ENCODE measurements at places on chromosomes 6 and 20. TPM values are rescaled to one million over a fixed set of nuclear protein-coding genes. Genes with fewer than 3 reads are reported as not detected.

DNA sequence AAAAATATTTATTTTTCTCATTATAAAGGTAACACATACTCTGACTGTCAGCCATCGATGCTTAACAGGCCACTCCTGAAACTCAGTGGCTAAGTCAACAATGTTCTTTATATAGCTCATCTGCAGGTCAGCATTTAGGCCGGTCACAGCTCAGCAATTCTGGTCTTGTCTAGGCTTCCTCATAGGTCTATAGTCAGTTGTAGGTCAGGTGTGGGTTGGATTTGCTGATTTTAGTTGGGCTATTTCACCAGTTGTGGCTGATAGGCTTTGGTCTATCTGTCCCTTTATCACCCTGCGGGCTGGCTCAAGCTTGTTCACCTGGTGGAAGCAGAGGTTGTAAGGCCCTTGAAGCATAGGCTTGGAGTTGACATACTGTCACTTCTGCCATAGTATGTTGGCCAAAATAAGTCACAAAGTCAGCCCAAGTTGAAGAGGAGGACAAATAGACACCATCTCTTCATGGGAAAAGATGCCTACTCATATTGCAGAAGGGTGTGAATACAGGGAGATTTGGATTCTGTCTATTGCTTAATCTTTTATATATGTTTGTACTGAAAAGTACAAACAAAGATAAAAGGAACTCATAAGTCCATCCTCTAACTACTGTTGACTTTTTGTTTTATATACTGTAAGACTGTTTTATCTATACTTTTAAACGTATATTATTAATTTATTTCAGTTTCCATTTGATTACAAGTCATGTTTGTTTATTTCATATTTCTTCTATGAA, 75.0 kb downstream of the BCKDHB start:
- no peak for DNase-seq

GRCh38 chr6:31749301-31750036, 9.7 kb downstream of the MSH5 start:
- no peak for DNase-seq

GRCh38 chr6:90202156-90202555, 94.5 kb downstream of the BACH2 start:
- DNase-seq: no peak

ASCC3 gene
- total RNA-seq: 41.9 TPM

LY86 gene
- total RNA-seq: 1.3 TPM

- no peak for DNase-seq
Observed at GRCh38 chr6:38599261-38599660, 40.5 kb downstream of the BTBD9 start.

DNA sequence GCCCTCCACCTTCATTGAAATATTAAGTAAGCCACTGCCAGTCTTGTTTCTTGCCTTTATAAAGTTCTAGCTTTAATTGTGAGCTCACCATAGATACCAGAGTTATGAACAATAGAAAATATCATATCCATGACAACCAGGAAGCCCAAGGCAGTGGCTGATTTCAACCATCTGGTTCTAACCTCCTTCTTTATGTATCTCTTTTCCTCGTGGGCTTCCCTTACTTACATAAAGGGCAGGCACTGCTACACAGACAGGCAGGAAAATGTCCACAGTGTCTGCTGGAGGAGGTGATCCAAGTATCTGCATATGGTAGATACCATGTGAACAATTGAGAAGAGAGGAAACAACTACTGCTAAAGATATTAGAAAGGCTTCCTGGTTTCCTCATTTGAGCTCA, 65.2 kb upstream of the PRND start:
- DNase-seq: no peak

PDE7B gene
- 1.4 TPM for total RNA-seq

AKIRIN2 gene
- total RNA-seq: 48.3 TPM

- DNase-seq: no peak
Observed at GRCh38 chr6:4372866-4373265, 237.5 kb upstream of the ECI2 start.

LGSN gene
- total RNA-seq: 0.11 TPM

DNA sequence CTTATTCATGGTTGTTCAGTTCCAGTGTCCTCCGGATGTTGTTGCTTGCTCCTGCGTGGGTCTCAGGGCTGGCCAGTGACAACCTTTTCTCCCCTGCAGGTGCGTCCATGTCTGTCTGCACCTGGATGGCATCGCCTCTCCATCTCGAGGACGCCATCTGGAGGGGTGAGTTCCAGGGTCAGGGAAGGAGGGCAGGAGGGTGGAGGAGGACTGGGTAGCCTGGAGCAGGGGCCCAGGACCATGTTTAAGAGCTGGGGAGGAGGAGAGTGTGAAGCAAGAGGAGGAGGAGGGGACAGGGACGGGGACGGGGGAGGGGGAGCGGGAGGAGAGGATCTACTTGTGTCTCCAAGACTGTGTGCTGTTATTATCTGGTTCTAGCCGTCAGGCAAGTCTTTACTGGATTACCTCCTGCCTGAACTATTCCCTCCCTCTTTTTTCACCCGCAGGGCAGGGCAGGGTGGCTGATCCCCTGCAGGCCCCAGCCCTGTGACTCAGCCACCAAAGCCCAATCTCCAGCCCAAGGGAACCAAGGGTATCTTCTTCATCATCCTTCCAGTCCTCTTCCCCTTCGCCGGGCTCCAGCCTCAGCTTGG, 32.2 kb upstream of the TULP1 start:
- DNase-seq: no peak

LY6G6F gene
- not detected for total RNA-seq

ADGRB3 gene
- 0.98 TPM for total RNA-seq

- DNase-seq: no peak
Observed at GRCh38 chr6:93417421-93418013, 1.8 kb downstream of the EPHA7 start.

GRCh38 chr6:135167617-135168016, 13.5 kb upstream of the MYB start:
- DNase-seq: no peak

DNA sequence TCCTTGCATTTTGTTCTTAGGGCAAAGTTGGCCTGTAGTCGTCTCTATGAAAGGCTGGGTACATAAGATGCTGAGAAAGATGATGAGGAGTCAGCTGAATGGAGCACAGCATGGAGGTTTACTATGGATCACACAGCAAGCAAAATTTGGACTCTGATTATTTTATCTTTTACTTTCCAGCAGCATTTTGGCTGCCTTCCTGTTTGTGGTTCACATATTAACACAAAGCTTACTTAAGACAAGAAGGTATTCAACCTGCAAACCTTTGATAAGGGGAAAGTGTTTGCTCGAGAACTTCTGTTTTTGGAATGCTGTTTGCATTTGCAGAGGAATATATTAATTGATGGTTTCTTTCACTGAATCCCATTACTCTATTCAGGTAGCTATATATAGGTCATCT, 103.1 kb upstream of the ENPP5 start:
- no peak for DNase-seq

GRCh38 chr6:15218401-15218800, 27.5 kb upstream of the JARID2 start:
- no peak for DNase-seq

DNA sequence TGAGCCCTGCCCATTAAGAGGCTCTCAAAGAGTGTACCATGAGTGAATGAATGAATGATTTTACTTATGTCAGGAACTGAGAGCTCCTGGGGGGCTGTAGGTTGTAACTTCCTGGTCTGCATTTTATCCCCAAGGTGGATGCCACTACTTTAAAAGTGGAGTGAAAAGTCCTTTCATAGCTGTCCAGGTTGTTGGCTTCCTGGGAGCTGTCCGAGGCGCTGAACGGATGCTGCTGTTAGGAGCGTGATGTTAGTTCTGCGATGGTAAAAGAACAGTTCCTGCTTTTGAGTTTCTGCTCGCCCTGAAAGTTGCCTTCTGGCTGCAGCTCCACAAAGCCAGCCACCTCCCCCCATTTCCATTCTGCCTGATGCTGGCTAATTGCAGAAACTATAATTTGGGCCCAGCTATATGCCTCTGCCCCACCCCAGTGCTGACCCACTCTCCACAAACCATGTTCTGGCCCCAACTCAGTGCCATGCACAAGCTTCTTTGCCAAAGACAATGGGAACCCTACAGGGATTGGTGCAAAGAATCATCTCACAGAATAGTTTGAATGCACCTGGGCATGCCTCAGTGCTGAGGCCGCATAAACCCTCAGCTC, 330.9 kb upstream of the CDH4 start:
- no peak for DNase-seq

GRCh38 chr6:38973178-38974057, 75.2 kb upstream of the GLP1R start:
- no peak for DNase-seq
